ENCODE measurements at places on chromosomes 6 and 20. TPM values are rescaled to one million over a fixed set of nuclear protein-coding genes. Genes with fewer than 3 reads are reported as not detected.

The TEAD3 gene
- 1.8 TPM for total RNA-seq

DNA sequence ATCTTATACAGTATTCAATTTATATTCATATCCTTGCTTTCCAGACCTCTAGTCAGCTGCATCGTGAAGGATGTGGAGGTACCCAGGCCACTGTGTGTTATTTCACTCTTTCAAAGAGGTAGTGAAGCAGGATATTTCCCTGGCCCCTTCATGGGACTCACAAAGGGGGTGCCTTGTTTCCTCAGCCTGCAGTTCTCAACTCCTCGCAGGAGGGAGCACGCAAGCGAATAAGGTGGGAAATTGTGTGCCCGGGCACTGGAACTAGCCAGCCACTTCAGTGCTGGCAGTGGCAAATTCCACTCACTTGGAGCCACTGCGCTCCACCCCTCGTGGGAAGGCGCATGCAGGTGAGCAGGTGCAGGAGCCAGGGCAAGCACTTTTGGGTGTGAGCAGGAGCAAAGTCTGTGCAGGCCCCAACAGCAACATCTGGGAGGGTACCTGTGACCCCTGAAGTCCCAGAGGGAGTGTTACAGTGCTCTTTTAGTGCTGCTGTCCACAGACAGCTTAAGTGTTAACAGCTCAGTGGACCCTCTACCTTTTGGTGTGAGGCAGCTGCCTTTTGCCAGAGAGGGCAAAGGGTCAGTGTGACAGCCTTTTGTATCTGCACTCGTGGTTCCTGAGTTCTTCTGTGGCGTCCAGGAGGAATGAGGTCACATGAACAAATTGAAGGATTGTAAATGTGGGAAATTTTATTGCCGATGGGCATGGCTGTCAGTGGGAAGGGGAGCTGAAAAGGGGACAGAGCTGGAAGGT is 49.4 kb upstream of the FAM135A start:
- peaks cover 17% of the 10 kb centered on the region for H3K27me3 ChIP-seq
- H3K4me1 ChIP-seq: no peaks in the 10 kb centered on the region
- H3K27ac ChIP-seq: no peak overlapping the region
- DNase-seq: no peak
- no peaks in the 10 kb centered on the region for H3K36me3 ChIP-seq

GRCh38 chr6:80725156-80725930 is 618.9 kb downstream of the BCKDHB start:
- H3K4me1 ChIP-seq: no peaks in the 10 kb centered on the region
- H3K36me3 ChIP-seq: no peaks in the 10 kb centered on the region
- no peak overlapping the region for H3K4me3 ChIP-seq
- no peak overlapping the region for H3K27ac ChIP-seq

DNA sequence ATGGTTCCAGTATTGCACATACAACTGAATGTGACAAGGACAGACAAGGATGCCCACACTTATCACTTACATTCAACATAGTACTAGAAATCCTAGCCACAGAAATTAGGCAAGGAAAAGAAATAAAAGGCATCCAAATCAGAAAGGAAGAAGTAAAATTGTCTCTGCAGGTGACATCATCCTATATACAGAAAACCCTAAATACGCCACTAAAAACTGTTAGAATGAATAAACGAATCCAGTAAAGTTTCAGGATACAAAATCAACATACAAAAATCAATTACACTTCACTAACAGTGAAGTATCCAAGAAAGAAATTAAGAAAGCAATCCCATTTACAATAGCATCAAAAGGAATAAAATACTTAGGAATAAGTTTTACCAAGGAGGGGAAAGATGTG is 66.1 kb downstream of the FAM217A start:
- H3K27me3 ChIP-seq: no peaks in the 10 kb centered on the region
- peaks cover 38% of the 10 kb centered on the region for H3K36me3 ChIP-seq
- no peak overlapping the region for H3K27ac ChIP-seq
- no peak for DNase-seq
- H3K4me1 ChIP-seq: peaks cover 59% of the 10 kb centered on the region

DNA sequence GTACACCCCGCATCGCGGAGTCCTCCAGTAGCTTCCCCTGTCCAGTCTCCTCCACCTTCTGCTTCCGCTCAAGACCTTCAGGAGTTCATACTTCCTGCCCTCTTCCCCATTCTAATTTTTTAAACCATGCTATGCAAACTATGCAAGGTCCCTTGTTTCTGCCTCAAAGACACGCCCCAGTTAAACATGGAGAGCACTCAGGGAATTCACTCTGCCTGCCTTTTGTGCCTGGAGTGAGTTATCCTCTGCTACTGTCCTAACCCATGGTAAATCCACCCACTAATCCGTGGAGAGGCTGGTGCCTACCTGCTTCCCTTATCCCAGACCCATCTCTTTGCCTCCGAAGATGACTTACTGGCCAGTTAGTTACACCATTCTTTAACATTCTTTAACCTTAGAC is 473.7 kb upstream of the JARID2 start:
- H3K4me1 ChIP-seq: peaks cover 5% of the 10 kb centered on the region
- no peak overlapping the region for H3K27ac ChIP-seq
- no peaks in the 10 kb centered on the region for H3K27me3 ChIP-seq
- H3K4me3 ChIP-seq: no peak overlapping the region
- H3K36me3 ChIP-seq: no peaks in the 10 kb centered on the region

GRCh38 chr20:34997131-34997561 is 41.5 kb downstream of the MYH7B start:
- peaks cover 37% of the 10 kb centered on the region for H3K36me3 ChIP-seq
- DNase-seq: no peak

All from activated T-helper 2 cell treated with anti-CD3 and anti-CD28 coated beads, Interferon-gamma antibody, Interleukin-2, Interleukin-4, amounts not matched to agents 10 μg/mL and 5 μg/mL and 100 μg/mL, durations not matched to agents 14 hours and 24 hours and 36 hours (primary cell).